Fibroblast of upper back skin (primary cell): ENCODE measurements at places on chromosomes 2 and 18.

DNA sequence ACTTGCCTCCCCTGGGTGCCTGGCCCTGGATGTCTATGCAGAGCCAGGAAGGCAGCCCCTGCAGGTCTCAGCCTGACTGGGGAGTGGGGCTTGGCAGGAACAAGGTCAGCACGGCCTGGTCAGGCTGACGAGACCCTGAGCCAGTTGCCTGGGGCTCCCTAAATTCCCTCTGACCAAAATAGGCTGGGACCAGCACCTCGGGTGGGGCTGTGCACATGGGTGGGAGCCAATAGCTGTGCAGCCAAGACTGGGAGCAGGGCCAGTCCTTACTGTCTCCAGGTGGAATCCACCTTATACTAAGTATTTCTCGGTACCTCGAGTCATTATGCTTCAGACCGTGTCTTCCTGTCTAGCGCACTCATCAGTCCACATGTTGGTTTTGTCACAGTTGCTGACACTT is 11.4 kb upstream of the IL1R2 start:
- no peak for DNase-seq

DNA sequence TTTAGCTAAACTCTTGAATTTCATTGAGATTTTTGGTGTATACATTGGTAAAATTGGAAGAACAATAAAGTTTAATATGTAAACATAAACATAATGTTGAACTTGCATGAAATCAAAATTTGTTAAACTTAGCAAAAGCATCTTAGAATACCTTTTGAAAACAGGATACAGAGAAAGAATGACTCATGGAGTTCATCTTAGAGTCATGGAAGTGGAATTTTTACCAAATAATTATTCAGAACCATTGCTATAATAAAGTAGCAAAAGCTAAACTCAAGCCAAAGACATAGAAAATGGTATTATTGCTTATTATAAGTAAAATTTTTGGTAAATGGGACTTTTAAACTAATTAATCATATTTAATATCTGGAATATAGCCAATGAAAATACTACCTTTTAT is 841.6 kb upstream of the SLC39A10 start:
- peak; percentile 5 for DNase-seq

- peak; percentile 18 for DNase-seq
Observed at GRCh38 chr2:149427387-149427786, 97.0 kb downstream of the LYPD6 start.

DNA sequence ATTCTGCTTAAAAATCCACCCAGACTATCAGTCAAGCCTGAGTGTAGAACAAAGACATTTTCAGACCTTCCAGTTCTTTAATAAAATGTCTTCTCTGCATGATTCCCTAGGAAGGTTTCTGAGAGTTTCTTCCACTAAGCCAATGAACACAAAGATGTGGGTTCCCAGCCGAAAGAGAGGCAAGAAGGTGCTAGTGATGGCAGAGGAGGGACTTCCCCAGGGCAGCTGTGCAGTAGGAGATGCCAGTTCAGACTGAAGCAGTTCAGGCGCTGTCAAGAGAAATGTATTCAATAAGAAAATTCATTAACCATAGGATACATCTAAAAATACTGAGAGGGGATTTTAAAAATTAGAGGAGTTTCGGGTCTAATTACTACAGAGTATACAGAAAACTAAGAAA is 83.3 kb downstream of the RND3 start:
- DNase-seq, result no peak

- no peak for DNase-seq
Observed at GRCh38 chr2:137521653-137522619, 442.3 kb upstream of the HNMT start.

- peak; percentile 19 for DNase-seq
Observed at GRCh38 chr2:161586517-161587167, 37.6 kb upstream of the SLC4A10 start.

- peak; percentile 4 for DNase-seq
Observed at GRCh38 chr2:3251946-3252345, 125.7 kb downstream of the EIPR1 start.

DNA sequence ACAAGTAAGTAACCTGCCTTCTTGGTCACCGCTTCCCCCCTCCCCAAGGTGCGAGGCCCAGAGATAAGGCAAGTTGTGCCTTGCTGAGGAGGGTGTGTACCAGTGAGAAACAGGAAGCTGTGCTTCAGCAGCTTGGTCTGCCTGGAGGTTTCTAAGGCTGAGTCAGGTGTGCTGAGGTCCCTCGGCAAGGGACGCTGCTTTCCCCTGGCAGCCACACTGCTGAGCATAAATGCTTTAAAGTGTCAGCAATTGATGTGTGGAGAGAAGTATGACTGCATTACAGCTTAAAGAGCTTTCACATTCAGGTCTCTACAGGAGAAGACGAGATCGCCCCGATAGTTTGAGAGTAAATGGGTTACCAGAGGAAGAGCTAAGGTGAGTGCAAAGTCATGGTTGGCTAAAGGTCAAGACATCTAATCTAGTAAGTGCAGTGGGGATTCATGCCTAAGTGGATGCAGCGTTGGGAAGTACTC is 86.9 kb downstream of the LIMS1 start:
- no peak for DNase-seq

DNA sequence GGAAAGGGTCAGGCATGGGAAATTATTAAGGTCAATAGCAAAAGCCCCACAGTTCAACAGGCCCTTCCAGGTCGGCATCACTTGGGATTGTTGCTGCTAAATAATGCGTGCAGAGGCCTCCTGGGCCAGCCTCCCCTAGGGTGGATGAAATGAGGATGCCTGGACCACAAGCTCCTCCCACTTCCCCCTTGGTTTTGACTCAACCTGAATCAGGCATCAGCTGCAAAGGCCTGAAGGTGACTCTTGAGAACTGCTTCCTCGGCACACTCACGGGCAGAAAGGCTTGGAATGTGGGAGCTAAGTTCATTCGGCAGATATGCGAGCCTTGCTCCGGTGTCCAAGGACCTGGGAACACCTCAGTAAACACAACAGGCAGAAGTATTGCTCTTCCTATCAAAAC is 69.3 kb downstream of the MBP start:
- DNase-seq, result no peak

- no peak for DNase-seq
Observed at GRCh38 chr2:225064362-225064761, 22.1 kb upstream of the DOCK10 start.

DNA sequence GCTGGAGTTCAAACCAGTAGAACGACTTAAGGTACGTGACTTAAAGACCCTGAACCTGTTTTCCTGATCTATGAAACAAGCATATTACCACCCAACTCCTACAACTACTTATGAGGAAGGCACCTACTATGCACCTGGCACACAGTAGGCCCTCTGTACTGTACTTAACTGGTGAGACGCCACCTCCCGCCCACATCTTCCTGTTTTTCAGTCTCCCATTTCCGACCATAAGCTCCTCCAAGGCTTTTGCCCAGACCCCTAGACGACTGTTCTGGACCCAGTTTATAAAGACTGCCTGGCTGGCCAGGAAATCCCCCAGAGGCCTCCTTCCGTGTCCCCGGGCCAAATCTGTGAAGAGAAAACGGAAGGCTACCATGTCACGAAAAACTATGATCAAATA is 1.5 kb downstream of the GALNT14 start:
- no peak for DNase-seq

DNA sequence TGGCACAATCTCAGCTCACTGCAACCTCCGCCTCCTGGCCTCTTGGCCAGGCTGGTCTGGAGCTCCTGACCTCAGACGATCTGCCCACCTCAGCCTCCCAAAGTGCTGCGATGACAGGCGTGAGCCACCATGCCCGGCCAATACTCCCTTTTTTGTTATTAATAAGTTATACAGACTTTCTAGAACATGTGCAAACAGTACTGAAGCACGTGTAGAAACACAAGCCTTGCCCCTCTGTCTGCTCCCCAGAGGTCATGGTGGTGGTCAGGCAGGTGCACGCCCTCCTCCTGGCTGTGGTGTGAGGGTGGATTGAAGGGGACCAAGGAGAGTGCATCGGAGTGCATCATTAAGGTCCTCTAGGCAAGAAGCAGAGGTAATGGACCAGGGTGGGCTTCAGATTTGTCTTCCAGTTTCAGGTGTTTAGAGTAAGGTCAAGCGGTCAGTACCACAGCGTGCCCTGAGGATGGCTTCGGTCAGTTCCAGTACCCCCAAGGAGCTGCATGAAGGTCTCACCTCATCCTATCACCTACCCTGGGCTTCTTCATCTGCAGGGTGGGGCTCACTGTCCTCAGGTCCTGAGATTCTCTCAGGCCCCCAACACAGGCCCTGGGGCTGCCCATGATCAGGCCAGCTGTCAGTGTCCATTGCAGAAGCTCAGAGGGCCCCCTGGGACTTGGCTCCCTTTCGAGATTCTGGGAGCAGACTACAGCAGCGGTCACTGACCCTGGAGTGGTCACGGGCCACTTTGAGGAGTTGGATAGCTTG is 124.3 kb downstream of the GLI2 start:
- no peak for DNase-seq

- no peak for DNase-seq
Observed at GRCh38 chr18:59517446-59518165, 158.5 kb upstream of the LMAN1 start.

DNA sequence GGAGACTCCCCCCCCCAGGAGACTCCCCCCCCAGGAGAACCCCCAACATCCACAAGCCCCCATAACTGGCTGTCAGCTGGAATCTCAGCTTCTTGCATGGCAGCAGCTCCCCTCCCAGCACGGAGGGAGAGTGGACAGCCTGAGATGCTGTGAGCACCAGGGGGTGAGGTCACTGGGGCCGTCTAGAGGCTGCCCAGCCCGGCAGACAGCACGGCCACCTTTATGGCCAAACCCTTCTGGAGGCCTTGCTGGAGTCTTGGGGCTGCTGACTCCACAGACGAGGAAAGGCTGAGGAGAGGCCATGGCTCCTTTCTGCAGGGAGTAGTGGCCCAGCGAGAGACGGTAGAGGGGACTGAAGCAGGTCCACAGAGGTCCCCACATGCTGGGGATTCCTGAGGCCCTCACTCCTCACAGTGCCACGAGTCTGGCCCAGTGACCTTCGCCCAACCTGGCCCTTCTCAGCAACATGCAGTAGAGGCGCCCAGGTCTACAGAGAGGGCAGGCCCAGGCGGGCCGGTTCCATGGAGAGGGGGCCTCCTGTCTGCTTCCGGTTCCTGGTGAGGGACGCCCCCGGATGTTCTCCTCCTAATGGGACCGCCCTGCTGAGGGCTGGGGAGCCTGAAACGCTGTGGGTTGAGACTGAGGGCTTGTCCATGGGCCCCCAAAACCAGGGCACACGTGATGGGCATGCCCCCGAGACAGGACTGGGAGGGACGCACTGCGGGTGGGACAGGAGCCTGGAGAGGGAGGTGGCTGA is 122.6 kb upstream of the CTDP1 start:
- no peak for DNase-seq

- no peak for DNase-seq
Observed at GRCh38 chr2:24153478-24153877, 21.4 kb upstream of the FAM228A start.

DNA sequence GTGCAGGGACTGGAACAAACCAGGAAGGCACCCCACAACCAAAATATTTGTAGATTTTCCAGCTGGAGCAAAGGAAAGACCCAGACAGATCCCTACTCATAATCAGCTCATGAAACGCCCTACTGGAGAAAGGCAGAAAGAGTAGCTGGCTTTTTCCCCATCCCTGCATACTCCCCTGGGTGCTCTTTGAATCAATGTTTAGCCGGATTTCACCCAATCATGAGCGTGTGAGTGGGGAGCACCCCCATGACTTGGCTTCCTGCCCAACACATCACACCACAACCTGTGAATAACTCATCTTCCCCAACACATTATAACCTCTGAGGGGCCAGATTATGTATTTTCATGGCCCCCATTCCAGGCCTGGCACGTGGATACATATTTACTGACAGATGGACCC is 35.1 kb upstream of the SLC14A1 start:
- DNase-seq, result peak; percentile 47

GRCh38 chr2:48467637-48468036 is 62.3 kb upstream of the STON1 start:
- peak; percentile 11 for DNase-seq

DNA sequence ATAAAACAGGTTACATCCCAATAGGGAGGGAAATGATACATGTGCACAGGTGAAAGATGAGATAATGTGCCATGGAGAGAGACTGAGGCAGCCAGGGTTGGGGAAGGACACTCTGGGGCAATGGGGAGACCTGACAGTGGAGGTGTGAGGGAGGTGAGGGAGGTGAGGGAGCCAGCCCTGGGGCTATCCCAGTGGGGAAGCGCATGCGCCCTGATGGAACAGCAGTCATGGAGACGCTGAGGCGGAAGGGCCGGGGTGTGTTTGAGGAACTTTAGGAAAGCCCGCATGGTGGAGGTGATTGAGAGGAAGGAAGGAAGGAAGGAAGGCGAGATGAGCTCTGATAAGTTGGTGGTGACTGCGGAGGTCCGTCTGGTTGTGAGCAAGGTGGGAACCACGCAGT is 66.5 kb downstream of the CABLES1 start:
- no peak for DNase-seq

- no peak for DNase-seq
Observed at GRCh38 chr2:88764850-88765153, 73.3 kb downstream of the RPIA start.

- DNase-seq, result peak; percentile 69
Observed at GRCh38 chr2:205148755-205149154, 533.5 kb upstream of the NRP2 start.

GRCh38 chr2:145813481-145813880 is 1293.6 kb upstream of the ZEB2 start:
- DNase-seq, result peak; percentile 5

GRCh38 chr18:7789856-7790552 is 222.9 kb downstream of the PTPRM start:
- DNase-seq, result peak; percentile 48

GRCh38 chr2:108919571-108920373 is 69.2 kb downstream of the EDAR start:
- DNase-seq, result no peak

- DNase-seq, result no peak
Observed at GRCh38 chr18:23235860-23236259, 100.6 kb downstream of the CABLES1 start.

DNA sequence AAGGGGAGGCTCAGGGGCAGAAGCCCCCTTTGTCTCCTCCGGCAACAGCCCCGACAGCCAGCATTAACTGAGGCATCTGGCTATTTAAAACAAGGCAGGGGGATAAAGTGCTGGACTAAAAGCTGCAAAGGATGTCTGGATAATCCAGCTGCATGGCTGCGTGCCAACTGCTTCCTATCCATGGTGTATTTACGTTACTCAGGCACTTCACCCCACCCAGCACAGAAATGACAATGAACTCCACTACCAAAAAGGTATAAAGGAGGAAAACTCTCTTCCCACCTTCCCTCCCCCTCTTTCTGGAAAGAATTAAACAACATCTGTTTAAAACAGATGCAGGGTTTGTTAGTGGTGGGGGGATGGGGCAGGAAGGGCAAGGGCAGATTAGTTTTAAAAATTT is 82.5 kb downstream of the SPRED2 start:
- peak; percentile 83 for DNase-seq

- no peak for DNase-seq
Observed at GRCh38 chr18:59051470-59052165, 88.1 kb upstream of the SEC11C start.

DNA sequence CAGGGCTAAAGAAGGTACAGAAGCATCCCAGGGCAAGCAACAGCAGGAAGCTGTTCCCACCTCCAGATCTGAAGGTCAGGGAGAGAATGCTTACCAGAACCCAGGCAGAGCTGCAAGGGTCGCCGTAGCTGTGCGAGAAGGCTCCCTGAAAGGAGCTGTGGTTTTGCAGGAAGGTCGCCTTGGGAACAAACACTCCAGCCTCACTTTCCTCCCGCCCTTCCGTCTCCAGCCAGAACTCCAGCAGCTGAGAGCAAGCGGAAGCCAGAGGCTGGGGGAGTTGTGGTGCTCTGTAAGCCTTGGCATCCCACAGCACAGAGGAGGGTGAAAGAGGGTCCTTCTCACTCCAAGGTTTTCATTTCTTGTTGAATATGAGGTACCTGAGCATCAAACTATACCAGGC is 18.3 kb upstream of the ICOS start:
- no peak for DNase-seq
